ENCODE measurements at places on chromosomes 6 and 20.

DNA sequence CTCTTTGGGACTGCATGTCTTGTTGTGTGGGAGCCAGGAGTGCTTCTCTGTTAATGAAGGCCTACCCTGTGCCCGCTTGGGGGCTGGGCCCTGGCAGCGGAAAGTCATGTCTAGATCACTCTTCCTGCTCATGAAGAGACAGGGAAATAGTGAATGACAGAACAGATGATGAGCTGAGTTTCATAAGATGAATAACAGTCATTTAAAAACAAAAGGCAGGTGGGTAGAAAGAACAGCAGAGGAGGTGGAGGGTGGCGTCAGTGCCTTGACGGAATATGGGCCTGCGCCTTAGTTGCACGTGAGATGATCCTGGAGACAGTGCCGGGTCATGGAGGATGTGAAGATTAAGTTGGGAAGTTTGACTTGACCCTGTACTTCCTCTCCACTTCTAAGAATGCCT is 85.5 kb downstream of the ARID1B start:
- DNase-seq, result peak; percentile 23

- no peak for DNase-seq
These were observed 1095.2 kb downstream of the GRIK2 start for GRCh38 chr6:102488729-102489128.

- DNase-seq, result no peak
These were observed 146.2 kb upstream of the NEDD9 start for GRCh38 chr6:11378639-11379038.

DNA sequence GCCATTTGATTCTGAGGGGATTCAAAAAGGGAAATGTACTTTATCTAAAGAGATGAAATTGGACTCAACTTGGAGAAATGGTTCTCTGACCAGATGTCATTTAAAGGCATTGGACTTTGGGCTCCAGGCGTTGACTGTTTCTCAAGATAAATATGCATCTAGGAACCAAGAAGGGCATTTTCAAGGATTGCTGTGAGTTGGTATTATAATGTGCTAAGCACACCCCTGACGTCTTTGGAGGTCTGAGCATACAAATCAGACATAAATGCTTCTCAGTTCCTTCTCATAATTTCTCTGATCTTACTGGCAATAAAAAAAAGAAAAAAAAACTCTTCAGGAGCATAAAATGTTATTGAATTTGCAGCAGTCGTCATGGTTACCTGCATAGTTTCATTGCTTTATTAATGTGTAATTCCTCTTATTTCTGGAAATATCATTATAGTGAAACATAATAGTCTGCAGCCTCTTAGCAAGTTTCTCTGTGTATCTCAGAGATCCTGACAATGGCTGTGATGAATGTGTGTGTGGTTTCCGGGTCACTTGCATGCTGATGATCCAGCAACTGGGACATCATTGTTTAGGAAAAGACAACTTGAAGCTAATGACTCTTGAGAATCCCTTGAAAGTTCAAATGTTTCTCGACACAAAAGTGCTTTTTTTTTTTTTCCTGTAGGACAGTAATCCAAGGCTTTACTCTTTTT is 136.0 kb downstream of the AIG1 start:
- DNase-seq, result no peak

DNA sequence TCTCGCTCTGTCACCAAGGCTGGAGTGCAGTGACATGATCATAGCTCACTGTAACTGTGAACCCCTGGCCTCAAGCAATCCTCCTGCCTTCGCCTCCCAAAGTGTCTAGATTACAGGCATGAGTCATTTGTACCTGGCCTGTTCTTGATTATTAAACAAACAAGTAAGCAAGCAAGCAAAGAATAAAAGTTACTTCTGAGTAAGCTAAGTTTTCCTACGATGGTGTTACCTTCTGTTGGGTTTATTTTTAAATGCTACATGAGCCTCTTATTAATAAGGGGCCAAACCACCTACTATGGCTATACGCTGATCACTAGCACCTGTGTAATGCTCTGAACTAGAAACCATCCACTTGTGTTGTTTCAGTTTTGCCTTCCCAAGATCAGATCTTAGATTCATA is 50.8 kb downstream of the IL22RA2 start:
- DNase-seq, result no peak

- no peak for DNase-seq
These were observed at the start of gene SPINT3 for GRCh38 chr20:45515147-45515913. TSS of gene SPINT3 (minus strand) at chr20:45515622. CDS start at chr20:45515608, 14 bp downstream.

GRCh38 chr6:28586962-28587745 is 61.5 kb downstream of the GPX5 start:
- DNase-seq, result no peak

DNA sequence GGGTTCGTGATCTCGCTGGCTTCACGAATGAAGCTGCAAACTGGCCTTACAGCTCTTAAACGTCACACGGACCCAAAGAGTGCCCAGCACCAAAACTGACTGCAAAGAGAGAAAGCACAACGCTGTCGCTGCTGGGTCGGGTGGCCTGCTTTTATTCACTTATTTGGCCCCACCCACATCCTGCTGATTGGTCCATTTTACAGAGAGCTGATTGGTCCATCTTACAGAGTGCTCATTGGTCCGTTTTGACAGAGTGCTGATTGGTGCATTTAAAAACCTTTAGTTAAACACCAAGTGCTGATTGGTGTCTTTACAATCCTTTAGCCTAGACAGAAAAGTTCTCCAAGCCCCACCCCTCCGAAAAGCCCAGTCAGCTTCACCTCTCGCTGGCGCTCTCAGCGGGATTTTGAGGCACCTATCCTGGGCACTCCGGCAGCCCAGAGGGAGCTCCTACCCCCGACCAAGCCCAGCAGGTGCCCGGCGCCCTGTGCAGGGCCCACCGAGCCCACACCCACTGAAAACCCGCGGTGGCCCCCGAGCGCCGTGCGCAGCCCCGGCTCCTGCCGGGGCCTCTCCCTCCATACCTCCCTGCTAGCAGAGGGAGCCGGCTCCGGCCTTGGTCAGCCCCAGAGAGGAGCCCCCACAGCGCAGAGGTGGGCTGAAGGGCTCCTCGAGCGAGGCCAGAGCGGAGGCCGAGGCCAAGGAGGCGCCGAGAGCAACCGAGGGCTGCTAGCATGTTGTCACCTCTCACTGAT is 40.0 kb upstream of the SMAP1 start:
- DNase-seq, result no peak

GRCh38 chr6:30705620-30706019 is 11.5 kb downstream of the MDC1 start:
- DNase-seq, result no peak

DNA sequence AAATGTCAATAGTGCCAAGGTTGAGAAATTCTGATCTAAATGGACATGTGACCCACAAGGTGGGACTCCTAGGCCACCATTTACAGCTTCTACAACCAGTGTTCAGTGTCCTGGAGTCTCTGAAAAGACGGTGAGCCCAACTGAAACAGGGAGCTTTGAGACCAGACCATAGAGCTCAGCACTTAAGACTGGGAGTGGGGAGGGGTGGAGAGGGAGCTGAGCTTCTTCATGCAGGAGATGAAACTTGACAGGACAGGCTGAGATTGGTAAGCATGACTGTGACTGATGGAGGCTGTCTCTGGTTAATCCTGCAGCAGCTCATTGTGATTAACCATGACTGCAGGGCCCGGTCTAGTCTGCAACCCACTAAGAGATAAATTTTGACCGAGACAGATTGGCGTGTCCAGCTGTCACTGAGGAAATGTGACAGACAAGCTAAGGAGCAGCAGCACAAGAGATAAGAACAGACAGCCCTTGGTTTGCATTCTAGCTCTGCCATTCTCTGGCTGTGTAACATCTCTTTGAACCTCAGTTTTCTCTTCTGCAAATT is 1.4 kb upstream of the AAR2 start:
- DNase-seq, result no peak

- no peak for DNase-seq
These were observed 84.3 kb downstream of the FILIP1 start for GRCh38 chr6:75409286-75409685.

DNA sequence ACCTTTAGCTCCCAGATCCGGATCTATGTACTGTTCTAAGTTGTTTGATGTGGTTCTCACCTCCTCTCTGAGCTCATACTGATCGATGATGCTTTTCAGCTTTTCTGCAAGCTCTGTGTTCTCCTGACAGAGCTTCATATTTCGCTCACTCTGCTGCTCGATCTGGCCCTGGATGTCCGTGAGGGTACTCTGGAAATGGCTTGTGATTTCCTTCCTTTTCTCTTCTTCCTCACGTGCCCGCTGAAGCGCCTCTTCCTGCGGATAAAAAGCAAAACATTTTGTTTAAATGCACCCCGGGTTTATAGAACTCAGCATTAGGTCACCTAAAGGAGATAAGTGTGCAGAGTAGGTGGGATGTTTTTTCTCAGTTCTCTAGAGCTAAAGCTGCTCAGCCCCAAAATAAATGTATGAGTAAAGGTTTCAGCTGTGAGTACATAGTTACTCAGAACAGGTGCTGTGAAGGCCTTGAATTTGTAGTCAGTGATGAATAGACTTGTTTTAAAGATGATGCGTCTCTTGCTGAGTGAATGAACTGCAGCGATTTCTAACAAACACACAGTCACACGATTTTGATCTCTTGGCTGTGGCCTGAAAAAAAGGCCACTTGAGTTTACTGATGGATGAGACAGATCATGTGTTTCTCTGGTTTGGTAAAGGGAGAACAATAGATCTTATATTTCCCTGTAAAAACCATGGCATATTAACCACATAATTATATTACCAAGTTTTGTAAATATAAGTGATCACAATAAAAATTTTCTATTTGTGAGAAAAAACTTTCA is 29.1 kb downstream of the TXLNB start:
- no peak for DNase-seq

- no peak for DNase-seq
These were observed 83.4 kb downstream of the NOL4L start for GRCh38 chr20:32501709-32502108.

DNA sequence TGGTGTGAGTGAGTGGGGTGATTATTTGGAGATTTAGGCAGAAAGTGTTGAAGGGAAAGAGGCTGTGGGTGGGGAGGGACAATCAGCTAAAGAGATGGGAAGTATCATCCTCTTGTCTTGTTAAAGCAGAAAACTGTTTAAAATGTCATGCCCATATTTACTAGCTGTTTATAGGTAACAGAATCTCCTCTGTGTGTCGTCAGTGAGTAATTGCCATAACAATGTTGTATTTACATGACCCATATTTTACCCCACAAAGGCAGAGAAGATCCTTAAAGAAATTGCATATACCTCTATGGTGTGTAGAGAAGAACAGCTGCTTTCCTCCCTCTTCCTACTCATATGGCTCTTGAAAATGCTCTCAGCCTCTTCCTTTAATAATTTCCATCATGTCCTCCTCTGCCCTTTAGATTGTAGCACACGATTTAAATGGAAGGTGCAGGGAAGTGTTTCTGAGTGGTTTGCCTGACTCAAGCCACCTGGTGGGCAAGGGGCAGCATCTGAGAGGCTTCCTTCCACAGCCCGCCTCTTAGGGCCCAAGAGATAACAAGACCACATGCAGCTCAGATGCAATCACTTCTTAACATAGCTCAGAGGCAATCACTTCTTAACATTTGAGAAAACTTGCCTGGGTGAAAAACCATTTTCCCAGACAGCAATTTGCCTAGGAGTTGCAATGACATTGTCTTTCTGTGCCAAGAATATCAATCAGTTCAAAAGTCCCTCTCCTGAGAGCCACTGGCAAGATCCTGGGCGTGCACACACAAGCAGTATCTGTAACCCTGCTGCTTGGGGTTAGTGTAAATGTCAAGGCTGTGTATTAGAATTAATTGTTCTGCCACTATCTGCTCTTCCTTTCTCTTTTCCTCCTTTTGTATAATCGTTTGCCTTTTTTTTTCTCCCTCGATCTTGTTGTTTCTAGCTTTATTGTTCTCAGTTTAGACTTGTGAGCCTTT is 44.1 kb upstream of the EDN1 start:
- DNase-seq, result no peak

- no peak for DNase-seq
These were observed 15.2 kb upstream of the TOX2 start for GRCh38 chr20:43899274-43900120.

- DNase-seq, result no peak
These were observed 175.6 kb downstream of the TBC1D7 start for GRCh38 chr6:13152764-13153163.

- DNase-seq, result no peak
These were observed 221.7 kb upstream of the ECI2 start for GRCh38 chr6:4356899-4357659.

DNA sequence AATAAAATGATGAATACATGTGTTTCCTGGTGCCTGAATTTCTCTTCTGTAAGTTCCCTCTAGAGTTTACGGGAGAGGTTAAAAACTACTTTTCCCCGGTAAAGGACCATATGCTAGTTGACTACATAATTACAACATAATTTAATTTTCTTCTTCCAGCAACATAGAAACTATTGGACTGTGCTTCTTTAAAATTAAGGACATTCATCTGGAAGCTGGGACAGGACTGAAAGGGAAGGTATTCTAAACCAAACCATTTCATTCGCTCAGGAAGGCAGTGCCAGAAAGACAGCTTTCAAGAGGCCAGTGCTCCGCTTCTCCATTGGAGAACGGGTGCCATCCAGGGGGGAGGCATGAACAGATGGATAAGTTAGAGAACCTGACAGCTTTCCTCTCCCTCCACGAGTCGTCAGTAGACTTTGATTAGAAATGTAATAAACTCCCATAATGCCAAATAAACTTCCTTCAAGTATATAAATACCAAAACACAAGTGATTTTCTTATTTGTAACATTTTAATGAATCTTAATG is 458.0 kb upstream of the SOX4 start:
- DNase-seq, result no peak

DNA sequence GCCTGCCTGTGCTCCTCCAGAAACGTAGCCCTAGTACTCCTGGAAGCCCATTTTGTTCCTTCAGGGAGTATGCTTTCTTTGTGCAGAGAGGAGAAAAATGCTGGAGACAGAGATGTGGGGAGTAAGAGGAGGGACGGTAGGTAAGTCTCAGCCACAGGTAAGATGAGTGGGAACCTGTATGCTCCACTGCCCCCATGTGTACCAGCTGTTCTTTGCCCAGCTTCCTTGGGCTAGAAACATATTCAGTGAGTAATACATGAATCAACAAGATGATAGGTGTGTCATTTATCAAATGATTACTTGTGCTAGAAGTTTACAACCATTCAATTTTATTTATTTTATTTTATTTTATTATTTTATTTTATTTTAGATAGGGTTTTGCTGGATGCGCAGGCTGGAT is 13.6 kb upstream of the CEP85L start:
- no peak for DNase-seq

DNA sequence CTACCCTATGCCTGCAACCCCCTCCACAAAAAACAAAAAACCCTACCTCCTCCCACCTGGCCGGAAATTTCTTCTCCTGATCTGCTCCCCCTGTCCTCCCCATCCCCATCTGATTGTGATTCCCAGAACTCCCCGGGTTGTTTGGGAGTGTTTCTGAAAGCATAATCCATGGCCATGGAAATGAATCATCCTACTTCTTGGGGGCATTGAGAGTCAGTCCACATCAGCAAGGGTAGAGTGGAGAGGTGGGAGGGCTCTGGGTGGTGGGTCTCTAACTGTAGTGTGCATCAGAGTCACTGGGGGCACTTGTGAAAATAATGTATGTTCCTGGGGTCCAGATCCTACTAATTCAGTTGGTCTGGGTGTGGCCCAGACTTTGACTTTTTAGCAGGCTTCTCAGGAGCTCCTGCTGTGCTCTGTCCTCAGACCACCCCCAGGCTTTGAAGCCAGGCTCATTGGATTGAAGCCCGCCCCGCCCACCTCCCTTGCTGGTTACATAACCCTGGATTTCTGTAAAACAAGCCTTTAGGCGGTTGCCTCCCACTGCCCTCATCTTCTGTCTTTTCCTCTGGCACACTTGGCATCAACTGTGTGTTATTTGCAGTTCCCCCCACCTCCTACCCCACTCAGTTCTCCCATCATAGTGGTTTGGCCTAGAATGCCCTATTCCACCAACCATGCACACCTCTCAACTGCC is 10.5 kb downstream of the PIGT start:
- peak; percentile 26 for DNase-seq

GRCh38 chr6:135983718-135984343 is 132.3 kb downstream of the PDE7B start:
- DNase-seq, result no peak

- peak; percentile 20 for DNase-seq
These were observed 1.3 kb downstream of the ZNF76 start for GRCh38 chr6:35260591-35261570.
